ENCODE measurements at places on chromosomes 4 and X.
A peak's percentile ranks its signal among the peaks of the same experiment; 100 is the strongest.

- DNase-seq, result no peak
Measured at GRCh38 chr4:169338241-169338640, 67.5 kb upstream of the SH3RF1 start.

- no peak for DNase-seq
Measured at GRCh38 chr4:17770845-17771244, 10.6 kb downstream of the FAM184B start.

DNA sequence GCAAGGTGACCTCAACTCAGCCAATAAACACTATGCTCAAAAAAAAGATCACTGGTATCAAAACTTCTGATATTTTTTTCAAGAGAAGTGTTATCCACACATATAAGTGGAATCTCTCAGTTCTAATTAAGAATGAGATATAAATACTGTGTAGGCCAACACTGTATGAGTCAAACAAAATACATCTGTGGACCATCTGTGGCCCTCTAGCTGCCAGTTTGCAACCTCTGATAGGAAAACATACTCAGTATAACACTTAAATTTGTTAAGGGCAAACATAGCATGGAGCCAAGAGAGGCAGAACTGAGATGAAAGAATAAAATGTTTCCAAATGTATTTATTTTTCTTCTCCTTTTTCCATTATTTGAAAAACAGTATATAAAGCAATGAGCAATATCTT is 377.3 kb downstream of the ARAP2 start:
- DNase-seq, result no peak

GRCh38 chr4:183831683-183832082 is 73.4 kb upstream of the STOX2 start:
- no peak for DNase-seq

DNA sequence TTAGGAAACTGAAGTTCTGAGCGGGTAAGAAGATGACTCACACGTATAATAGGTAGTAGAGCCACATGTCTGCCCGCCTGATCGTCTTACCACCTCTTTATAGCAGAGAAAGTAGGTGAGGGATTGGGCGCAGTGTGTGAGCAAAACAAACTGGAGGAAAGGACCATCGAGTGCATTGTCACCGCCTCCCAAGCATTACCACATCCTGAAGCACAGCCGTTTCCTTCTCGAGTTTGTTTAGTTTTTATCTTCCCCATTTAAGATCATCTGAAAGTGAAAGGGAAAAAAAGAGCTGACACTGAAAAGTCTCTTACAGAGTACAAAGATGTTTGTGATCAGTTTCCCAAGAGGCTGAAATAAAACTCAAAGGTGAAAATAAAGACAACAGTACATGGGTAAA is 14.8 kb downstream of the PDK3 start:
- peak; percentile 40 for DNase-seq

DNA sequence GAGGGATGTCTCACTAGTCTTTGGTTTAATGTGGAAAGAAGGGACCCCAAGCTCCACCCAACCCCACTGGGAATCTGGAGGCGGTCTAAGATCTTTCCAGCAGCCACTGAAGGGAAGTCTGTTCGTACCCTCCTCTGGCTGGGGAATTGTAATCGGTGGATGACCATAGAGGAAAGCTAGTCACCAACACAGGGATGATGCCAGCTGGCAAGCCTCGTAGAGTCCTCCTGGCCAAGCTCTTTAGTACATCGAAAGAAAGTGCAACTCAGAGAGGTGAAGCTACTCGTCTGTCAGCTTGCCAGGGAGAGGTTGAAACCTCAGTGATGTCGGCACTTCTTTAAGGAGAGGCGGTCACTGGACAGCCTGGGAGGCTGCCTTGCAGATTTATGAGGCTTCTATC is 58.7 kb downstream of the MAMLD1 start:
- DNase-seq, result no peak

DNA sequence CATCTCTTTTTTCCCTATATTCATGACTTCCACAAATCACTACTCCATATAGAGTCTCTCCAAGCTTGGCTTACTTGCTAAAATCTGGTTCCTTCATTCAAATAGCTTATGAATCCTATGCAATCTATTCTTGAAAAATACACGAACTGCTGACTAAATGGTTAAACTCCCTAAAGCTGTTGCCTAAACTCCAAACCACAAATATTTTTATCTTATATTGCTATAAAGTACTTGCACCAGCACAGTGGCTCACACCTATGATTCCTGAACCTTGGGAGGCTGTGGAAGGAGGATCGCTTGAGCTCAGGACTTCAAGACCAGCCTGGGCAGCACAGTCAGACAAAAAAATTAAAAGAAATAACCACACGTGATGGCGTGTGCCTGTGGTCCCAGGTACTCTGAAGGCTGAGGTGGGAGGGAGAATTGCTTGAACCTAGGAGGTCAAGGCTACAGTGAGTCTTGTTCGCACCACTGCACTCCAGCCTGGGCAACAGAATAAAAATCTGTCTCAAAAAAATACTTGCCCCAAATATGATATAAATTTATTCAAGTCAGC is 2.2 kb downstream of the FBXO8 start:
- no peak for DNase-seq

GRCh38 chr4:113539408-113539807 is 222.1 kb downstream of the CAMK2D start:
- no peak for DNase-seq

DNA sequence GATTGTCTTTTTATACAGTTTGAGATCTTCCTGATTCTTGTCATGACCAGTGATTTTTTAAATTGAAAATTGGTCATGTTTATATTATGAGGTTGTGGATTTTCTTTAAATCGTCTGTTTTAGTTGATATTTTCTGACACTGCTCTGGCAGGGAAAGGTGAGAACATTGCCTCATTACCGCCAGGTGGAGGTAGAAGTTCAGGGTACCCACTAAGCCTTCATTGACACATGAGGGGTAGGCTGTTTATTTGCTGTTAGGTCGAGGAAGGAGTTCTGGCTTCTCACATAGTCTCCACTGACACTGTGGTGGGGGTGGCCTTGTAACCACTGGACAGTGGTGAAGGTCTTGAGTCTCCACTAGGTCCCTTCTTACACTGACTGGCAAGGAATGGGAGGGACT is 117.6 kb upstream of the GPR101 start:
- no peak for DNase-seq

DNA sequence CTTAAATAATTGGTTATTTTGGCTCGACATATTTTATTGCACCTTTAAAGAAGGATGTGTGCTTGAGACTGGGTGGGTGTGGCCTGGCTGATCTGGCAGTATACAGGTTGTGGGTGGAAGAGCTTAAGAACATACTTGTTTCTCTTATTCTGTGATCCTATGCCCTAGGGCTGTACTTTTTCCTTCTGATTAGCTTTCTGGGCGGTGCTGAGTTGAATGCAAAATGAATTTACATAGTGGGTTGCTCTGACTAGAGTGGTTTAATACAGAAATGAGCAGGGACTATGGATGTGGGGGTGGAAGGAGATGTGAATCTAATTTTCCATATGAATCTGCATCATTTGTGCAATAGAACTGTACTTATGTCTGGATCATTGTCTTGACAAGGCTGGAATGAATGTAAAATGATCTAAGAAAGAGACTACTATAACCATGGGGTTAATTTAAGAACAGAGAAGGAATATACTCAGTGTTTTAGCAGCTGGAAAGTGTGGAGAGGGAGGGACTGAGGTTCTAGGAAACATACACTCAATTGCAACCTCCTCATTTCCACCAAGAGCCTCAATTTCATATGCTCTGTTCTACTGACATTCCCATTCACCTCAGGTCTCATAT is 73.7 kb downstream of the RLIM start:
- no peak for DNase-seq

DNA sequence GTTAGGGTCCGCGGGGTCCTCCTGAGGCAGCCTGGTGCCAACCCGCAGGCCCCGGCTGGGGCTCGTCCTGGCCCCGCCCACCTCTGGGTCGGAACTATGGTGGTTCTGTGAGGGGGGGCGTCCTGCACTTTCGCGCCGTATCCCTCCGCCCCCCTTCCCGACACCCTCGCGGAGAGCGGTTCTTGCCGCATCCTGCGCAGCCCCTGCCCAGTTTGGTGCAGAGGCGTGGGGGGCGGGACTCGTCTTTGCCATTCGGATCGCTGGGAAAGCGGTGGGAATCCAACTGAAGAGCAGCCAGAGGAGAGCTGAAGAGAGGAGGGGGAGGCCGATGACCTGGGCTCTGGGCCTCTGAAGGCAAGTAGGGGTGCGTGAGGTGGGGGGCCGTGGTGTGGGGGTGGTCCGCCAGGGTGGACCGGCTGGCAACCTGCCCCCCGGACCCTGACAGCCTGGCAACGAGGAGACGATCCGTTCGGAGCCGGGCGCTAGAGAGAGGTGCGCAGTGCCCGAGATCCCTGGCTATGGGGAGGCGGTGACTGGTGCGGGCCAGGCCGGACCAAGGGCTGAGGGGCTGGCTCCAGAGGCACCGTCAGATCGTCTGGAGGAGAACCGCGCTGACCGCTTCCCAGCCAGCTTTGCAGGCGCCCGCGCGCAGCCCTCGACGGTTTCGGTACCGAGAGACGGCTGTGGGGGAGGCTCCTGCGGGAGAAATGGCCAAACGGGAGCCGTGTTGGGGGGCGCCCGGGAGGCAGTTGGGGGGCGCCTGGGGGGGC is at the start of gene GPRASP1:
Gene GPRASP1, plus strand, starts transcription at position 242 of the 770 bp plus-strand sequence. CDS start 2,431 bp downstream, outside the sequence.
- peak; percentile 33 for DNase-seq

DNA sequence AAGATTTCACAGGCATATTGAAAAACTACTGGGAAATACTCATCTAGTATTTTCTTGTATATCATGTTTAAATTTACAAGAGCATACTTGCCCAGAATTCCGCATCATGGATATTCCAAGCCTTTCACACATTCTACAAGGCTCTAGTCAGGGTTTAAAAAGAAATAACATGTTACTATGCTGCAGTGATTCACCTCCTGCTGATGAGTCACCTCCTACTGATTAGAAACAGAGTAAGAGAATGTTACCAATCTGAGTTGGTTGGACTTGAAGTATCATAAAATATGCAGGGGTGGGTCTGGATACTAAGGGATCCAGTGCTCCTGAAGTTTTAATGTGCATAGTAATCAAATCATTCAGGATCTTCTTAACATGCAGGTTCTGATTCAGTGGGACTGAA is 192.0 kb upstream of the ANK2 start:
- no peak for DNase-seq

GRCh38 chr4:7937006-7937405 is 2.7 kb downstream of the AFAP1 start:
- DNase-seq, result no peak

GRCh38 chr4:57061395-57061794 is 48.8 kb downstream of the IGFBP7 start:
- no peak for DNase-seq

- DNase-seq, result no peak
Measured at GRCh38 chrX:45449982-45450381, 249.3 kb upstream of the DIPK2B start.

- peak; percentile 19 for DNase-seq
Measured at GRCh38 chr4:123398066-123398852, 1.7 kb downstream of the SPRY1 start.

DNA sequence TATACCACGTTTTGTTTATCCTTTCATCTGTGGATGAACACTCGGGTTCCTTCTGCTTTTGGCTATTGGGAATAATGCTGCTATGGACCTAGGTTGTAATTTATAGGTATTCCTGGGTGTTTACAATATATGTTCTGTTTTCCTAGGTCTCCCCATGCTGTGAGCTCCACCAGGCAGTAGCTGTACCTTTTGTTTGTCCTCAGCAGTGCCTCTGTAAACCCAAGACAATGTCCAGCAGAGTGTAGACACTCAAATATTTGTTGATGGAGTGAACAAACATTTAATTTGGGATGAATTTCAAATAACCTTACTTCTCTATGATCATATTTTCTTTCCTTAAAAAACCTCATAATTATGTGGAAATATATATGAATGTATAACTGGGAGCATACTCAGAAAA is 259.5 kb upstream of the BOD1L1 start:
- DNase-seq, result no peak
